Midbrain (tissue), 1 donor: ENCODE measurements at places on chromosomes 4 and X.

GRCh38 chrX:53071064-53071463 is 11.1 kb upstream of the TSPYL2 start:
- DNase-seq, result no peak

- no peak for DNase-seq
Measured at GRCh38 chr4:158319880-158320279, 109.6 kb downstream of the TMEM144 start.

GRCh38 chr4:128060699-128061565 is at the start of gene LARP1B:
TSS of gene LARP1B (plus strand) at chr4:128061312. CDS start at chr4:128074952, 13,640 bp downstream.
- peak; percentile 89 for DNase-seq

- peak; percentile 15 for DNase-seq
Measured at GRCh38 chr4:89939994-89940393, 45.3 kb downstream of the MMRN1 start.

DNA sequence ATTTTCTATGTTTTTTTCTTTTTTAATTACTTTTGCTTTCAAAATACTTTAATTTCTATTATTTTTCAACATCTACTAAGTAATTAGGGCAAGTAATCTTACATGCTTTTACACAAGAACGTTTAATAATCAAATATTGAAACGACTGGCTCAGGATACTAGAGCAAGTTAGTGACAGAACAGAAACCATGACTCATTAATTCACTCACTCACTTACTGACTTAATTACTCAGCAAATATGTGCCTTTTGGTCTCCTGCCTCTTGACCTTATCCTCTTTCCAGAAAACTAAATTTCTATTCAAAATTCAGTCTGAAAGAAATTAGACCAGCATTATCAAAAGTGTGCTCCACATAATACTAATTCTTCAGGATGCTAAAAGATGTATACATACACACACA is 314.9 kb upstream of the TEX13C start:
- no peak for DNase-seq

DNA sequence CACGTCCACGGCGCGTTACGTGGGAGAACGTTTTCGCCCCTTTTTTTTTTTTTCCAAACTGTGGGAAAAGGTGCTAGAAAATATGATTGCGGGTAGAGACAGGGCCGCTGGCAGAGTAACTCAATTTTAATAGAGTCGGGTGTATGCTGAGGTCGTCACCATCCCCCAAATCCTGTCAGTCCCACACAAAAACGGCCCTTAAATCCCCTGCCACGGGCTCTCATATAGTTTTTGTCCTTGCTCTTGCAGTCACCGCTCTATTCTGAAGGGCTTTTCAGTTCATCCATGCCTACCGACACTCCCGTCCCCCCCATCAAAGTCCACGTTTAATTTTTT is 796 bp upstream of the MED14 start:
- DNase-seq, result no peak

GRCh38 chr4:123806056-123806455 is 409.5 kb downstream of the SPRY1 start:
- no peak for DNase-seq

GRCh38 chr4:40731792-40732245 is 17.9 kb upstream of the NSUN7 start:
- peak; percentile 37 for DNase-seq

GRCh38 chr4:182916483-182917181 is 554 bp downstream of the DCTD start:
- DNase-seq, result no peak

- no peak for DNase-seq
Measured at GRCh38 chr4:163941221-163941905, 446.9 kb downstream of the TMA16 start.

- DNase-seq, result no peak
Measured at GRCh38 chr4:9608300-9608699, 164.1 kb downstream of the DEFB131A start.

DNA sequence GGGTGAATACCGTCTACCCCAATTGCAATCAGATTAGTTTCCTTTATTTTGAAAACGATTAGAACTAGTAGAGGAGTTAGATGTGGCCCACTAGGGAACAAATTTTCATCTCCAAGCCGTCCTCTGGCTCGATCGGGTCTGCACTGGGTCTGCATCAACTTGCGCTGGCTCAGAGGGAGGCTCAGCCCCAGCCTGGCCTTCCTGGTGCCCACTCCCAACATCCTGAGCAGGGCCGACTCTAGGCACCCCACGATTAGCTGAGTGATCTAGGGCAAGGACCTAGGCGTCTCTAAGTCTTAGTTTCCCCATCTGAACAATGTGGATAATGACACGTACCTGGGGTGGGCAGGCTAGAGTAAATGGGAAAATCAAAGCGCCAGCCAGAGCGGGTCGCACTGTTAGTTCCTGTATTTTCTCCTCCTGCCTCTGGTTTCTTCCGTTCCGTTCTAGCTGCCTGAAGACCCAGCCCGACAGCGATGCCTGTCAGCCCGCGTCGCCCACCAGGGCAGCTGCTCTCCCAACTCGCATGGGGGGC is 7.7 kb upstream of the HAND2 start:
- no peak for DNase-seq

GRCh38 chr4:77178560-77178959 is 21.6 kb downstream of the CCNG2 start:
- DNase-seq, result no peak

- DNase-seq, result no peak
Measured at GRCh38 chrX:12877386-12877785, 10.5 kb downstream of the TLR7 start.

- no peak for DNase-seq
Measured at GRCh38 chr4:74738464-74739143, 55.7 kb downstream of the BTC start.

DNA sequence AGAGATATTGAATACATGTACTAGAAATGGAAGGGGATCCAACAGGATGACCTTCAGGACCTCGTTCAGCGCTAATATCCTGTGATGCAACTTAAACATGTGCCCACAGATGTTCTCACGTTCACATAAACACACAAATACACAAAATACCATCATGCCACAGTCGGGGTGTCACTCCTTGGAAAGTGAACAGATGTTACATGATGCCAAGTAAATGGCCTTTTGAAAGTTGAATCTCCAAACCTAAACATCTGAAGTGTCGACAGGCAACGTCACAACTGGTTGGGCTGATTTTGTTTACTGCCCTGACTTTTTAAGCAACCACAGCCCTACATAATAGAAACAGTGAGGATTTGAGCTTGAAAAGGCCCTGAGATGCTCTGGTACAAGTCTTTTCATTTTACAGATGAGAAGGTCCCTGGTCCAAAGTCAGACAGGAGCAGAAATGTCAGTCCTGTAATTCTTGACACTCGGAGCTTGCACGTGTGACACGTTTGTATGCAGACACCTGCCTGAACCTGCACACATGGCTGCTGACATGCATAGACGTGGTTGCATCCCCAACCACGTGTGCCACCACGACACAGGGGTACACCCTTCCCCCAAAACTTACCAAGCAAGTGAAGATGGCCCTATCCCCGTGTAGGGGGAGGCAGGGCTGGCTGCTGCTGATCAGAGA is 23.5 kb upstream of the BCORL1 start:
- DNase-seq, result no peak

DNA sequence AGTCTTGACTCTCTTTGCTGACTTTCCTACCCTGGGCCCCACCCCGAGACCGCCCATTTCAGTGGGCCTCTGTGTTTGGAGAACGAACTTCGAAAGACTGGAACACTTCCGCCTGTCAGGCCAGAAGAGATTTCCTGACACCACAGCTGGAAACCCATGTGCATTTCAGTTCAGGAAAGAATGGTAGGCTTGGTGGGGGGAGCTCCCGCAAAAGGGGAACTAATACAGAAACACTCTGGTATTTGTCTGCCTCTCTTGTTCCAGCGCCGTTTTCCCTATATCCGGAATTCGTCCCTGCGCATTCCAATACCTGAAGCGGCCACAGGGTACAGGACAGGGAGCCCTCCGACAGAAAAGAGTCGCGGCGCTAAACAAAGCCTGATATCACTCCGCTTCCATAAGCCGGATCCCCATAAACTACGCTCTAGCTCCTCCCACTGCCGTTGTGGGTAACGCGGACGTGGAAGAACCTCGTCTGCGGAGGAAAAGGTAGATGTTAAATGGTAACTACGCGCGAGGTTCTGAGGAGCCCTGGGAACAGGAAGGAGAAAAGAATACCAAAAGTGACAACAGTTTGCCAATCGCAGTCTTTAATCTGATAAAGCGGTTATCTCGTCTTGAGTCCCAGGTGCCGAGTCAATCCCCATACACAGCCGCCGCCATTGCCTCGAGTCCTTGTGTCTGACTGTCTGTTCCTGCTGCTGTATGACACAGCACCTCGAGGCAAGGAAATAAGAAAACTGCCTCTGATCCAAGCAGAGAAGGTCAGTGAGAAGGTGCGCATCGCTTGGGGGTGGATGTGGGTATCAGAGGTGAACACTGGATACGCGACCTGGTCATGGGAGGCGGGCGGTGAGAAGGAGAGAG is at the start of gene ARMCX5:
ARMCX5 (plus strand) TSS at position 432 of the 867 bp plus-strand sequence. CDS start 2,627 bp downstream, outside the sequence.
- DNase-seq, result peak; percentile 66

- no peak for DNase-seq
Measured at GRCh38 chr4:139768896-139769295, 103.3 kb downstream of the MGST2 start.

- no peak for DNase-seq
Measured at GRCh38 chr4:14035076-14035475, 407.6 kb upstream of the BOD1L1 start.

DNA sequence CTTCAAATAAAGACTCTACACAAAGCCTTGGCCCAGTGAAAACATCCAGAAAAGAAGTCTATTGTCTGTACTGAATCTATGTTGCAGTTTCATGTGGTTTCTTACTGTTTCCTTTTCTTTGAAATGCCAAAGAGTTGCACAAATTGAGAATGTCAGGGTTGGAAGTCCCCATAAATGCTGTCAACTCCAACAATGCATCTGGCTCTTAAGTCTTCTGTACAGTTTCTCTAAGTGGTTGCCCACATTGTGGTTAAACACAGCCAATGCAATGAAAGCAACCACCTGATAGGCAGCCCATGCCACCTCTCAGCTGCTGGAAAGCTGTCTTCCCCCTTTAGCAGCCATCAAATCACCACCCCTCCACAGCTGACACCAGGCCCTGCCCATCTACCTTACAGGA is 67.2 kb upstream of the C1GALT1C1 start:
- no peak for DNase-seq

DNA sequence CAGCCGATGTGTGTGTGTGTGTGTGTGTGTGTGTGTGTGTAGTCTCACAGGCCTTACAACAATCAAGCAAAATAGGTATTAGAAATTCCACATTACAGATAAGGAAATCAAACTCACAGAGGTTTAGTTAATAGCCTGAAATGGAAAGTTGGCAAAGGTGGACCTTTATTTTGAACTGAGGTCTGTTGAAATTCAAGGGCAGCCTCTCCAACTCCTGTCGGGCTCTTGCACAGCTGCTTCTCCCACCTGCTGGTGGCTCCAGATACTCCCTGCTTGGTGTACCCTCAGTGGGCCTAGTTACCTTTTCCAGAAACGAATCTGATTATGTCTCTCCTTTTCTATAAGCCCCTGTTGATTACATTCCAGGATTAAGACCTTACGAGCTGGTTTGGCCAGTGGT is 195.9 kb downstream of the MGST2 start:
- no peak for DNase-seq

DNA sequence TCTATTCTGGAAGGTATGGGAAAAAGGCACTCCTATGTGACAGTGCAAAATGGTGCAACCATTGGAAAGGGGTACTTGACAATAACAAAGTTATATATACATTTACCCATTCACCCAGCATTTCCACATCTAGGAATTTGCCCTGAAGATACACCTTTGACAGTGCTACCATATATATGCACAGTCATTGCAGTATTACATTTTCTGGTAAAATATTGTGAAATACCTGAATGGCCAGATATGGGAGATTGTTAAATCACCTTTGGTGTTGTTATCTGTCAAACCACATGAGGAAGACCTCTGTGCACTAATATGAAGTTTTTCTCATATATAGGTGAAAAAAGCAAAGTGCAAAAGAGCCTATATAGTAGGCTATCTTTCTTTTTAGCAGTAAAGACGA is 53.5 kb downstream of the SMAD1 start:
- DNase-seq, result no peak

- no peak for DNase-seq
Measured at GRCh38 chrX:79107891-79108718, 36.4 kb upstream of the GPR174 start.

- DNase-seq, result peak; percentile 48
Measured at GRCh38 chr4:105145156-105145902, 1.3 kb upstream of the TET2 start.

GRCh38 chrX:40083120-40083978 is 14.4 kb downstream of the BCOR start:
- no peak for DNase-seq

DNA sequence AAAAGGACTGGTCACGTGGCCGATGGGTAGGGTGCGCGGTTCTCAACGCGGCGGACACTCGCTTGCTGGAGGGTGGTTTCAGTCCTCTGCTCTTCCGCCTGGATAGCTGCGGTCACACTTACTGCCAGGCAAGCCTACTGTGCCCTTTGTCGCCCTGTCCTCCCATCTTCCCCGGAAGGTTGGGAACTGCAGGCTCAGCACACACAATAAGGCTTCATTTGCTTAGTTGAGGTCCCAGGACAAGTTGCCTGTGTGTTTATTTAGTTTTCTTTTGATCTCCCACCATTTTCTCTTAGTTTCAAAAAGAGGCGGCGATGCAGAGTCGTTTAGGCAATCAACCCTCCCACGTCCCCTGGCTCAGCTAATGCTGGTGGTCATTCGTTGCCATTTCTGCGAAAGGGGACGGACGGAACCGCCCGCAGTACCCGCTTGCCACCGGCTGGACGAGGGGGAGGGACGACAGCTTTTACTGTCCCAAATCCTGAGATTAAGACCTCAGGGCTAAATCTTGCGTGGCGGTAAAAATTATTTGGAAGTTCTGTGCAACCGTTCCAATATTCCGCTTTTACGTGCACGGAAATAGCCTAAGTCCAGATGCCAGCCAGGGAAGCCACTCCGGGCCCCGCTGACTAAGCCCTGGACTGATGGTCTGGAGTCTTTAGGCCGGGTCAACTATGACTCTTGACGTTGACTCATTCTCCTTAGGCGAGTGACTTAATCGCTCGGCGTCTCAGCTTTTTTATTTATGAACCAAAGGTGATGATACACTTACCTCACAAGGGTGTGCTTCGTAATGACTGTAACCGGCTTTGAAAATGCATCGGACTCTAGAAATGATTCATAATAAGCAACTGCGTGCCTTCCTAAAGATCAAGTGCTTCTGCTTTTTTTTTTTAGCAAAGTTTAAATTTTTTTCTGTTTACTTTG is 671 bp upstream of the EIF4E start:
- DNase-seq, result peak; percentile 84

DNA sequence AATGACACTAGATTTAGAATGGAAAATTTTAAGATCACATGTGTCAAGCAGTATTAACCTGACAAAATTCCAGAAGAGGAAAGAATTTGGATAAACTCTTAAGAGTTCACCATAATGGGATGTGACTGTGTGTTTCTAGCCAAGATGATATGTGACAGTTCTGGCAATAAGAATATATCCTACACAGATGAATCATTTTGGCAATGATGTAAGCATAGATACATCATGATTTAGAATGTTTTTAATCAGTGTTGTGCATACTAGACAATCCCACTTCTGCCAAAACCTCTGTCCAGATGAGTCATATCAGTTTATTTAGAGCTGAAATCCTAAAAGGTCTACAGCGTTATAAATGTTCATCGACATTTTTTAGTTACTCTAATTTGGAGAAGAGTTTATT is 48.8 kb downstream of the PTCHD1 start:
- DNase-seq, result no peak
